Testis (tissue), 5 donors: ENCODE measurements at places on chromosomes 6 and 20.

GRCh38 chr20:37741055-37741454 lies 47.2 kb downstream of the CTNNBL1 start:
- DNase-seq: no peak

GRCh38 chr6:88168362-88168761 lies 2.2 kb upstream of the CNR1 start:
- no peak for DNase-seq

DNA sequence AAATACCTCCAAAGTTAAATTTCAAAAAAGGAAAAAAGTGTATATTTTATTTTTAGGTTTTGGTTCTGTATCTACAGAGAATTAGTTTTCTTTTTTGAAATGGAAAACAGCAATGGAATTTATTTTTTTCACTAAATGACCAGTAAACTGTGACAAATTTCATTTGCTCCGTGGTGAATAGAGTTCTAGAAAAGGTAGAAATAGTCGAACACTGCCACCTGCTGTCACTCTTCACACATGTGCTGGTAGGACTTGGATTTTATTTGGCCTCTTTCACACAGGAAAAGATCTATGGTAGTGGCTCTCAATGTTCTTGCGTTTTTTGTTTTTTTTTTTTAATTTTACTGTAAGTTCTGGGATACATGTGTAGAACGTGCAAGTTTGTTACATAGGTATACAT lies 312.5 kb downstream of the EYA4 start:
- DNase-seq: peak; percentile 75

DNA sequence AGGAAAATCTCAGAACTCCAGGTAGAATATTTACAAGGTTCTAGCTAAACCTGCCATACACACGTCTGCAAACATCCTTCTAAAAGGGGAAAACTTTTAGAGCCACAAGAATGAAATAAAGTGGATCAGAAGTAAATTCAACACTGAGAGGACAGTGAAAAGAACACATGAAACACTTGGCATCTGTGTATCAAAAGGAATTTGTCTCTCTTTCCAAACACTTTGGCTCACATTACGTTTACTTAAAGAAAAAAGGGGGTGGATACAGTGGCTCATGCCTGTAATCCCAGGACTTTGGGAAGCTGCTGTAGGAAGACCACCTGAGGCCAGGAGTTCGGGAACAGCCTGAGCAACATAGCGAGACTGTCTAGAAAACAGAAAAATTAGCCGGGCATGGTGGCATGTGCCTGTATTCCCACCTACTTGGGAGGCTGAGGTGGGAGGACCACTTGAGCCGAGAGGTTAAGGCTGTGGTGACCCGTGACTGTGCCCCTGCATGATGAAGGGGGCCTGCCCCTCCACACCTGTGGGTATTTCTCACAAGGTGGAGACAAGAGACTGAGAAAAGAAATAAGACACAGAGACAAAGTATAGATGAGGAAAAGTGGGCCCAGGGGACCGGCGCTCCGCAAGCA lies 35.4 kb downstream of the NINL start:
- DNase-seq: no peak

DNA sequence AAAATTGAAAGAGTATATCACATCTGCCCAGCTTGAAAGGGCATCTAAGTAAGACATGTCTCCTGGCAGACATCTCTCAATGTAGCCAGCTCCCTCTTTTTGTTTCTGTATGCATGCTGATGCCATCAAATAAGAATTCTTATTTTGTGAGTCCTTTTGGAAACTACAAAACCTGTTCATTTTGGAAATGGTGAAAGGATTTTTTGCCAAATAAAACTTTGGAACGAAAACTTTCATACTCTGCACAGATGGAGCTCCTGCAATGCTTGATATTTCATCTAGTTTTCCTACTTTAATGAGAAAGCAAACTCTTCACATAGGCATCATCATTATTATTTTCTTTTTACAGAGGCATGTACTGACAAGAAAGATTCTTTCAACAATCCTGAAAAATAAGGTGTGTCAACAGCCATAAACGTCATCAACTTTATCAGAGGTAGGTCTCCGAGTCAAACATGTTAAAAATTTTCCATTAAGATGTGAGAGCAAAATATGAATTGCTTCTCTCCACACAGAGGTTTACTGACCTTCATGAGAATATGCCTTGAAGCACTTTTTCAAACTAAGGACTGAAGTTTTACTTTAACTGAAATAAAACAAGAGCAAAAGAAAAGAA lies 26.2 kb upstream of the CMTR1 start:
- no peak for DNase-seq

DNA sequence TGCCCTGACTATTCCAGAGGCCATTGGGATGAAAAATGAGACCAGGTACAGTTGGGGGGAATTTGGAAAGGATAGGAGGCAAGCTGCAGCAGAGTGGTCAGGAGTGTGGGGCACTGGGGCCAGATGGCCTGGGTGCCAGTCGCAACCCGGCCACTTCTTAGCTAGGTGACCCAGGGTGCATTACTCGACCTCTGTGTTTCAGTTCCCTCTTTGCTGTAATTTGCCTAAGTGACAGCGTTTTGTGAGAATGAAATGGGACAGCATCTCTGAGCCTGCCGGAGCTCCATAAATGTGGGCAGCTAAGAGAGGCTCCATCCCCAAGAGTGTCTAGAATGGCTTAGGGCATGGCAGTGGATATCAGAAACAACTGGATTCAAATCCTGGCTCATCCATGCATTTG lies 13.9 kb downstream of the LRFN2 start:
- DNase-seq: no peak
